Endothelial cell of umbilical vein (primary cell): ENCODE measurements at places on chromosomes 1 and 21. TPM values are rescaled to one million over a fixed set of nuclear protein-coding genes. Genes with fewer than 3 reads are reported as not detected.

- H3K27ac ChIP-seq, result no peak overlapping the region
- peak; percentile 64 for DNase-seq
- no peaks in the 10 kb centered on the region for H3K27me3 ChIP-seq
- peaks cover 2% of the 10 kb centered on the region for H3K4me1 ChIP-seq
Measured at GRCh38 chr1:168945870-168946269, 160.6 kb upstream of the ATP1B1 start.

DNA sequence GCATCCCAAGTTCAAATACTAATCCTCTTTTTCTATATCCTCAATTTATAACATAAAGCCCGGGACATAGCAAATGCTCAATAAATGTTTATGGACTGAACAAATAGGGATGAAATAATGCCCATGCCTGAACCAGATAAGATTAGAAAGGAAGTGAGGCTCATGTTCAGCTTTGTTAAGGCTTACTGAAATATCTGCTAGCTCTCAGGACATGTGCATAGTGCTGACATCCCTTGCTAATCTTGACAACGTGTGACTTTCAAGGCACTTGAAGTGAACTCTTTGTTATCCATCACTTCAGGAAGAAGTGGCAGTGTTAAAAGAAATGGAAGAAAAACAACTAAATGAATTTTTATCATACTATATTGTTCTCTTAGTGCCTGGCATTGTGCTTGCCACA, 260.3 kb upstream of the SGIP1 start:
- H3K27ac ChIP-seq, result no peak overlapping the region
- H3K27me3 ChIP-seq, result no peaks in the 10 kb centered on the region
- H3K4me1 ChIP-seq, result peaks cover 29% of the 10 kb centered on the region
- H3K4me3 ChIP-seq, result no peak overlapping the region

GRCh38 chr21:42681296-42682206, 28.1 kb downstream of the PDE9A start:
- no peaks in the 10 kb centered on the region for H3K27me3 ChIP-seq
- H3K27ac ChIP-seq, result no peak overlapping the region
- no peaks in the 10 kb centered on the region for H3K36me3 ChIP-seq
- DNase-seq, result no peak
- peaks cover 10% of the 10 kb centered on the region for H3K4me1 ChIP-seq

Gene TFF2
- total RNA-seq, result not detected in 2 replicates

DNA sequence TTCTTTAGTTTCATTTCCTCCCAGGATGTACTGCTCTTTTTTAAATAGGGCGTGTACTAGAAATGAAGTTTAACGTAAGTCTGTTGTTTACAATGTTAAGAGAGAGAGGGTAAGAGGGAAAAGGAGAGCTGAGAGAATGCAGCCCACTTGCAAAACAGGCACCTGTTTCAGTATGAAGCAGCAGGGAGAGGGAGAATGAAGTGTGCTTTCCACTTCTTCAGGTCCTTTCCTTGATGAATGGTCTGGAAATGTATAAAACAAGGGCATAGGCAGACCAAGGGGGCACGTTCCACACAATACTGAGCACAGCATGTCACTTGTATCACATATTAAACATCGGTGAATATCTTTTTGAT, 2.0 kb downstream of the KCNA3 start:
- DNase-seq, result no peak
- H3K27me3 ChIP-seq, result peaks cover 35% of the 10 kb centered on the region
- H3K4me1 ChIP-seq, result peaks cover 2% of the 10 kb centered on the region
- no peak overlapping the region for H3K27ac ChIP-seq

GRCh38 chr1:179082999-179083335, 1.1 kb downstream of the TOR3A start:
- no peak for DNase-seq
- H3K36me3 ChIP-seq, result no peaks in the 10 kb centered on the region
- peak overlapping the region; percentile 9 for H3K27ac ChIP-seq
- H3K27me3 ChIP-seq, result no peaks in the 10 kb centered on the region

- no peak for DNase-seq
- no peak overlapping the region for H3K27ac ChIP-seq
- H3K4me3 ChIP-seq, result no peak overlapping the region
- no peaks in the 10 kb centered on the region for H3K4me1 ChIP-seq
- no peaks in the 10 kb centered on the region for H3K36me3 ChIP-seq
Measured at GRCh38 chr1:199472978-199473377, 554.5 kb upstream of the NR5A2 start.

DNA sequence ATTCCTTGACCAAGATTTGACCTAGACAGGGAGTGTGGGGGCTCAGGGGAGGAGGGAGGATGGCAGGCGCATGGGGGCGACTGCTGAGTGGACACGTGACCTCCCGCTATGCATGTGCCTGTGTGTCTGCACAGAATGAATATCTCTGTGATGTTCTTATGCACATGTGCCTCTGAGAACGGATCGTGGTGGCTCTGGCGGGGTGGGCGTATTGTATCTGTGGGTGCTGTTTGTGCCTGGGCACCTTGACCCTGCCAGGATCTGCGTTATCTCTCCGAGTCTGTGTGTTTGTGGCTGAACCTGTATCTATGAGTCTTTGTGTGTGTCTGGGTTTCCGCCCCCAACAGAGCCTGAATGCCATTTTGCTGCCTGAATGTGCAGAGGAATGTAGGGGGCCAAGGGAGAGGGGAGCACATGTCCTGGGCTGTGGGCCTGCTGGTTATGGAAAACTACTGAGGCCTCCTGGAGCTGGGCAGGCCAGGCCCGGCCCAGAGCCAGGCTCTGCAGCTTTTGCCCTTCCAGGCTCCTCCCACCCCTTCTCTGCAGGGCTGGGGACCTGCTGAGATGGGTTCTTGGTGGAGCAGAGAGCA, 102.5 kb downstream of the EBNA1BP2 start:
- H3K27me3 ChIP-seq, result no peaks in the 10 kb centered on the region
- H3K4me3 ChIP-seq, result no peak overlapping the region
- H3K36me3 ChIP-seq, result no peaks in the 10 kb centered on the region
- H3K4me1 ChIP-seq, result no peaks in the 10 kb centered on the region

DNA sequence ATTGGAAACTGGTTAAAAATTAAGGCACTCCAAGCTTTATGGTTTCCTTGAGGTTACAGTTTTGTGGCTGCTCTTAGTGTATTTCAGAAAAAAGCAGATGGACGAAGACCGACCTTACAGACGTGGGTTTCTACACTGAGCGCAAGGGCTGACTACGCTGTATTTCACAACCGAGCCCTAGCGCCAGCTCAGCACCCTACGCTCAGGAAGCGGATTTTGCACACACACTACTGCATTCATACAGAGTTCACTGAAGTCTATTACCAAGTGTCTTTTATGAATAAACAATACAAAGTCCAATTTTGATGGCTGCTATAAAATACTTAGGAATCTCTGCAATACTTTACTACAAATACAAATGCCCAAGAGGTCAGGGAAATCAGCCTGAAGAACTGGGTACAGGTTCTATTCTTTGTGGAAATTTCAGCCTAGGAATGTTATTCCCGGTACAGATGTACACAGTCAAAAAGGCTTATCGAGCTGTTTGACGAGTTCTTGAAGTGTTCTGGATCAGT, 23.8 kb downstream of the PTTG1IP start:
- DNase-seq, result no peak
- peaks cover 16% of the 10 kb centered on the region for H3K4me1 ChIP-seq
- no peak overlapping the region for H3K4me3 ChIP-seq
- no peak overlapping the region for H3K27ac ChIP-seq

GRCh38 chr1:235918032-235918431, 51.3 kb upstream of the LYST start:
- H3K27ac ChIP-seq, result peak overlapping the region; percentile 93
- H3K27me3 ChIP-seq, result no peaks in the 10 kb centered on the region
- peaks cover 31% of the 10 kb centered on the region for H3K4me1 ChIP-seq
- H3K36me3 ChIP-seq, result no peaks in the 10 kb centered on the region
- H3K4me3 ChIP-seq, result no peak overlapping the region
- no peak for DNase-seq

Gene HNRNPCL2
- total RNA-seq, result not detected in 2 replicates

DNA sequence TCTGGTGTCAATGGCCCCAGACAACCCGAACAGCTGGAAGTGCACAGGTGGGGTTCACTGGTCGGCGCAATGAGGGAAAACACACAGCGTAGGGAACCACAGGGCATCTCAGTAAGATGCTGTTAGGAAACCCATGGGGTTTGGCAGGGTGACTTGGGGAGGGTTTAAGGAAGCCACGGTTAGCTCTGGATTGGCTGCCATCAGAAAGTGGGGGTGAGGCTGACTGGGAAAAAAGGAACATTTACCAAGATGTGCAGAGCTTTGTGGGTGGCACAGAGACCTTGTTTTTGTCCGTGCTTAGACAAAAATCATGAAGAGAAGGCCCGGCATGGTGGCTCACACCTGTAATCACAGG, 11.0 kb downstream of the ALDH4A1 start:
- H3K27me3 ChIP-seq, result no peaks in the 10 kb centered on the region
- no peaks in the 10 kb centered on the region for H3K4me1 ChIP-seq
- no peak overlapping the region for H3K27ac ChIP-seq
- H3K36me3 ChIP-seq, result no peaks in the 10 kb centered on the region
- no peak overlapping the region for H3K4me3 ChIP-seq

Gene CHIA
- total RNA-seq, result not detected in 2 replicates

Gene MAP3K7CL
- 8.1 and 10.9 TPM in 2 replicates for total RNA-seq

- H3K4me1 ChIP-seq, result no peaks in the 10 kb centered on the region
- no peaks in the 10 kb centered on the region for H3K36me3 ChIP-seq
- H3K27me3 ChIP-seq, result no peaks in the 10 kb centered on the region
- H3K27ac ChIP-seq, result no peak overlapping the region
- no peak overlapping the region for H3K4me3 ChIP-seq
Measured at GRCh38 chr1:246107516-246108277, 399.4 kb downstream of the SMYD3 start.

Gene NID1
- total RNA-seq, result 87.0 and 102 TPM in 2 replicates

Gene FASLG
- total RNA-seq, result not detected in 2 replicates

Gene HES2
- total RNA-seq, result 9.4 and 13.3 TPM in 2 replicates

DNA sequence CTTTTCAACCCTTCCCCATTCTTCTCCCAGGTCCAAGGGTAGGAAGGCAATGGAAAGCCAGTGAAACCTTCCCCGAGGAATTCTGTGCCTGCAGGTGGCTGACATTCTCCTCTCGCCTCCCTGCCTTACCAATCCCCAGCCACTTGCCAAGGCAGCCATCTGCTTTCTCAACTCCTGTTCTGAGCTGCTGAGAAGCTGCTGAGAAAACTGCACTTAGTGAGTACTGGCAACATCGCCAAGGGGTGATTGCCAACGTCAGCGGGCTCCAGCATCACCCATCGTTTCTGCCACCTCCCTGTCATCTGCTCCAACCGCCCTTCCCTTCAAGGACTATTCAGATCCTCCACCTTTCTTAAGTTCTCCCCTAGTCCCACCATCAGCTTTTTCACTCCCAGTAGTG, 106.0 kb downstream of the PTPRU start:
- H3K27me3 ChIP-seq, result no peaks in the 10 kb centered on the region
- no peak overlapping the region for H3K27ac ChIP-seq
- DNase-seq, result no peak
- H3K36me3 ChIP-seq, result no peaks in the 10 kb centered on the region
- no peaks in the 10 kb centered on the region for H3K4me1 ChIP-seq
- H3K4me3 ChIP-seq, result no peak overlapping the region

Gene OR2T2
- total RNA-seq, result not detected in 2 replicates

DNA sequence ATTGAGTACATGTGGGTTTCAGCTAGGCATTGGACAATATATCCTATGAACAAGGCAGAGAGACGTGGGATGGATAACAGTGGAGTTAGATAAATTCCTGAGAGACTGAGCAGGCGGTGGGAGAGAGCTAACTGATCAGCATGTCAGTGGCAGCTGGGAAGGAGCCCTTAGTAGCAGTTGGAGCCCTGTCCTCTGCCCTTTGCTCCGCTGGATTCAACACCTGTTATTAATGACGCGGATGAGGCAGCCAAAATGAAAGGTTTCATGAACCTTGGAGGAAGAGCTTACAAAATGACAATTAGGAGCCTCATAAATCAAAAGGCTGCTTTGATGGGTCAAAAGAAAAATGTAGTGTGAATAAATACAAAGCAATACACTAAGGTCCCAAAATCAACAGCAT, 16.1 kb downstream of the UBIAD1 start:
- H3K27me3 ChIP-seq, result no peaks in the 10 kb centered on the region
- no peak overlapping the region for H3K4me3 ChIP-seq
- peaks cover 5% of the 10 kb centered on the region for H3K36me3 ChIP-seq
- H3K4me1 ChIP-seq, result no peaks in the 10 kb centered on the region
- H3K27ac ChIP-seq, result no peak overlapping the region

GRCh38 chr1:82762829-82763532, 962.2 kb downstream of the ADGRL2 start:
- no peak overlapping the region for H3K27ac ChIP-seq
- DNase-seq, result no peak
- no peaks in the 10 kb centered on the region for H3K27me3 ChIP-seq
- no peak overlapping the region for H3K4me3 ChIP-seq

Gene S100B
- not detected in 2 replicates for total RNA-seq

DNA sequence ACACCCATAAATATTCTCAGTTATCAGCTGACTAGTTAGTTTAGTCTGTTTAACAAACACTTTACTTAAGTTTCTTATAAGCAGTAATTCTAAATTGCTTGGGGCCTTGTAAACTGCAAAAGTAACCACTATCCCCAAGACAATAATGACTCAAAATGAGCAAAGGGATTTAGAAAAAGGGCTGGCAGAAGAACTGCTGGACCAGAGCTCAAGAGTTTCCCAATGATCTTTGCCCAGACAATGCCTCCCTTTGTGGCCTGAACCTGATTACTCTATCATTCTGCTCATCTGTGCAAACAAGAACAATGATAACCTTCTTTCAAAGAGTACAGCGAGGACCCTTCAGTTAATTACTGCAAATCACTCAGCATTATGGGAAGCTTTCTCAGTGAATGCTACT, 123.5 kb downstream of the TIAM1 start:
- H3K36me3 ChIP-seq, result no peaks in the 10 kb centered on the region
- no peak for DNase-seq
- no peak overlapping the region for H3K27ac ChIP-seq
- H3K4me3 ChIP-seq, result no peak overlapping the region

Gene PAX7
- not detected in 2 replicates for total RNA-seq

DNA sequence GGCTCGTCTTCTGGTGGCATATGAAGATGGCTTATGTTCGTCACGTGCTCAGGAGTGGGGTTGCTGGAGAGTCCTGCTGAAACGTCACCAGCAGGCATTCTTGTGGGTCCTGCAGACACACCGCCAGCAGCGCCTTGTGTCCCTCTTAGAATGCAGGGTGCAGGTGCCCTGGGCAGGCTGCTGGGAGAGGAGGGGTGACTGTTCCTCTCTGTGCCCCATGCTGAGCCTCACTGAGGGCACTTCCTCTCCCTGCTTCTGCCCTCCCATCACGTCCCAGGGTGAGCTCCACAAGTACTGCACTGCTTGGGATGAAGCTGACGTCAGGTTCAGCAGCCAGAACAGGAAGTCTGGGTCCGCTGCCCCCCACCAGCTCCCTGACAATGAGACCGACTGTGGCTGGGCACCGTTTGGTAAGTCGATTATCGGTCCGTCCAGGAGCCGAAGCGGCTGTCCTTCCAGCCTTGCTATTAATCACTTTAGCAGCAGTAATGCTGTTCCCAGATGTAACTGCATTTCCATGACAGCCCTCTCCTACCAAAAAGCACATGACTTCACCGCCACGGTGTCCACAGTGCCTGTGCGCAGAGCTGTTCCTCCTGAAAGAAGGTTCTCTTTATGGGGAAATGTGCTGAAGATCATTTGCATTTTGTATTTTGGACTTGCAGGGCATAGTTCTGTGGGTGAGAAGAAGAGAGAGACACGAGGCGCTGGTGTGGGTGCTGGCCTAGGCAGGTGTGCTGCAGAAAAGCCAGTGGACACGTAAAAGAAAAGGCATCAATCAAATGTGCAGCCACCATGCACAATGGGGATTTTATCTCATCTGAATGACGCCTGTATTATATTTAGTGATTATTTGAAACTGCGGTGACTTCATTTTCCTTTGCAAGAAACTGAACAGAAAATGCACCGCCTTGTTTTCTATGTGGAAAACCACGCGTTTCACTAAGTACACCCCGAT, 21.0 kb downstream of the SLC37A1 start:
- no peak for DNase-seq
- peaks cover 4% of the 10 kb centered on the region for H3K4me1 ChIP-seq
- H3K4me3 ChIP-seq, result no peak overlapping the region
- H3K27ac ChIP-seq, result no peak overlapping the region
- no peaks in the 10 kb centered on the region for H3K27me3 ChIP-seq
